Prostate gland (tissue), 2 donors: ENCODE measurements at places on chromosomes 6 and 20.

- no peak for DNase-seq
- H3K36me3 ChIP-seq = no peaks in the 10 kb centered on the region
- no peaks in the 10 kb centered on the region for H3K4me1 ChIP-seq
- no peak overlapping the region for H3K27ac ChIP-seq
- no peaks in the 10 kb centered on the region for H3K27me3 ChIP-seq
- no peak overlapping the region for H3K4me3 ChIP-seq
Measured at GRCh38 chr6:6131492-6132109, 124.9 kb upstream of the NRN1 start.

GRCh38 chr20:48776306-48776705 lies 51.5 kb downstream of the PREX1 start:
- no peaks in the 10 kb centered on the region for H3K27me3 ChIP-seq
- DNase-seq = no peak
- H3K27ac ChIP-seq = no peak overlapping the region
- no peak overlapping the region for H3K4me3 ChIP-seq

- H3K4me3 ChIP-seq = no peak overlapping the region
- no peaks in the 10 kb centered on the region for H3K36me3 ChIP-seq
- no peak for DNase-seq
- no peaks in the 10 kb centered on the region for H3K4me1 ChIP-seq
- no peak overlapping the region for H3K27ac ChIP-seq
Measured at GRCh38 chr6:71408787-71409723, 120.4 kb downstream of the OGFRL1 start.

- no peak overlapping the region for H3K27ac ChIP-seq
- H3K4me1 ChIP-seq = peaks cover 28% of the 10 kb centered on the region
- DNase-seq = no peak
- H3K27me3 ChIP-seq = no peaks in the 10 kb centered on the region
- H3K4me3 ChIP-seq = no peak overlapping the region
- no peaks in the 10 kb centered on the region for H3K36me3 ChIP-seq
Measured at GRCh38 chr6:41783106-41783780, 2.7 kb downstream of the PRICKLE4 start.

DNA sequence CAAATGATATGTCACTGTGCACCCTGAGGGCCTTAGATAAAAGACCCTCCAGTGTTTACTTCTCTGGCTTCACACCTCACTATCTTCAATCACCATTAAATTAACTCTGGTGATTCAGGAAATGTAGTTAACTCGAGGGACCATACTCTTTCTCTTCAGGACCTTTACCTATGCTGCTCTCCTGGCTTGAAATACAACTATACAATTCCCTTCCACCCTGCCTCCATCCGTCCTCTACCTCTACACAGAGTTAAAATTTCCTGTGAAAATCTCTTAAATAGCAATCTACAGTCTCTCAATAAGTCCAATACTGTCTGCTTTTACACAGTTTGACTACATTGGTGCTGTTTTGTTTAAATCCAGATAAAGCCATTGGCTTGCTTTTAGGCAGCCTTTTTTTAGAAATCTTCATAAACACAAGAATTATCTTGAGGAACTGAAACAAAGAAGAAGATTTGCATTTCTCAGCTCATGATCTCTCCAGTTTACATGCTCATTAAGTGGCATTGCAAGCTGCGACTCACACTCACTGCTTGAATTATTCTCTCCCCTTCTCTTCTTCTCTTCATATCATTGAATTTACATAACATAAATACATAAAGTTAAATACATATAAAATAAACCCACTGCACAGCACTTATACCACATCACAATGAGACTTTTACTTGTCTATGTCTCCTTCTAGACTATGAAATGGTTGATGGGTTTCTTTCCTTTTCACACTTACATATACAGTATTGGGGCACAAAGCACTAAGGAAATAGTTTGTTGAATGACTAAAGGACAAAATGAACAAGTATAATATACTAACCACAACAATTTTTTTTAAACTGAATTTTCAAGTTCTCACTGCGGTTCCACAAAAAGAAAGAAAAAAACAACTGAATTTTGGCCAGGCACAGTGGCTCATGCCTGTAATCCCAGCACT lies 239.0 kb upstream of the KCNQ5 start:
- no peak overlapping the region for H3K27ac ChIP-seq
- no peak overlapping the region for H3K4me3 ChIP-seq
- H3K4me1 ChIP-seq = no peaks in the 10 kb centered on the region
- H3K36me3 ChIP-seq = no peaks in the 10 kb centered on the region

- H3K4me3 ChIP-seq = peak overlapping the region; percentile 26
- no peaks in the 10 kb centered on the region for H3K4me1 ChIP-seq
- no peak overlapping the region for H3K27ac ChIP-seq
- no peak for DNase-seq
Measured at GRCh38 chr6:125363039-125363823, 61.5 kb upstream of the HDDC2 start.

GRCh38 chr20:40103420-40103819 lies 585.6 kb downstream of the MAFB start:
- no peak overlapping the region for H3K27ac ChIP-seq
- no peak overlapping the region for H3K4me3 ChIP-seq
- no peaks in the 10 kb centered on the region for H3K36me3 ChIP-seq
- no peak for DNase-seq
- H3K27me3 ChIP-seq = no peaks in the 10 kb centered on the region
- no peaks in the 10 kb centered on the region for H3K4me1 ChIP-seq

GRCh38 chr6:105164418-105164817 lies 15.4 kb downstream of the POPDC3 start:
- no peak for DNase-seq
- H3K36me3 ChIP-seq = no peaks in the 10 kb centered on the region
- H3K27me3 ChIP-seq = peaks cover 2% of the 10 kb centered on the region
- no peak overlapping the region for H3K4me3 ChIP-seq
- no peak overlapping the region for H3K27ac ChIP-seq
